Mesothelial cell of epicardium (in vitro differentiated cells): ENCODE measurements at places on chromosomes 7 and 10.

- no peak for DNase-seq
These were observed 30.9 kb downstream of the MAD1L1 start for GRCh38 chr7:2201686-2202360.

- DNase-seq: no peak
These were observed 379.2 kb downstream of the CALN1 start for GRCh38 chr7:72032934-72033333.

GRCh38 chr10:132647424-132647823, 109.8 kb downstream of the INPP5A start:
- DNase-seq: no peak

- DNase-seq: no peak
These were observed 39.2 kb downstream of the AIFM2 start for GRCh38 chr10:70093335-70093944.

DNA sequence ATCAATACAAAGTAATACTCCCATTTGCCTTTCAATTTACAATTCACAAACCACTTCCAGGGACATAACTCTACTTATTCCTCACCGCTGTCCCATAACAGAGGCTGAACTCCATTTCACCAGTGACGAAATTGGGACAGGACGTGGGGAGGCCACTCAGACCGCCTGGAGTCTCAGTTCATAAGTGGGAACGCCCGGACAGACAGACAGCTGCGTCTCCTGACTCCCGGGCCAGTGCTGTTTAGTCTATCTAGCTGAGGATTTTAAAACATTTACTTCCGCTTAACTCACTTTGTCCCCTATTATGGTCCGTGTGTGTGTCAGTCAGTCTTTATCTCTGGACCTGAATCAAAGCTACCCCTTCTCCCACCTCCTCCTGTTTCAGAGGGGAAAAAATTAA, 67.4 kb upstream of the ZNF438 start:
- no peak for DNase-seq

DNA sequence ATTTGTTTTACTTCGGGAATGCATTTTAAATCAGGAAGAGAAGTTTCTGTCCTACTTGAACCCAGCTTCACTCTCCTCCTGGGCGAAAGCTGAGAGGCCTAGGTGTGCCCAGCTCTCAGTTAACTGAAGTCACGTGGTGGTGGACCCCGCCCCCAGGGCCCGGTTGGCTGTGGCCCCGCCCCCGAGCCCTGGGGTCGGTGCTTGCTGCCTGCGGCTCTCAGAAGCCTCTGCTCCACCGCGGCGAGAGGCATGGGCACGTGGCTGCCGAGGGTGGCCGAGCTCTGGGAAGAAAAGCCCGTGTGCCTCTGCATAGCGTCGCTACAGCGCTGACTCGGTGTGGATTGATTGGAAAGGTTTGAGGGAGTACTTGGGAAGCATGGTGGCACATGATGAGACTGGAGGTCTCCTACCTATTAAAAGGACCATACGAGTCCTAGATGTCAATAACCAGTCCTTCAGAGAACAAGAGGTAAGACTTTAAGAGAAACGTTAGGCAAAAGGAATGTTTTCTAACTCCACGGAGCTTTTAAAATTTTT, 34.1 kb downstream of the NET1 start:
- peak; percentile 87 for DNase-seq

DNA sequence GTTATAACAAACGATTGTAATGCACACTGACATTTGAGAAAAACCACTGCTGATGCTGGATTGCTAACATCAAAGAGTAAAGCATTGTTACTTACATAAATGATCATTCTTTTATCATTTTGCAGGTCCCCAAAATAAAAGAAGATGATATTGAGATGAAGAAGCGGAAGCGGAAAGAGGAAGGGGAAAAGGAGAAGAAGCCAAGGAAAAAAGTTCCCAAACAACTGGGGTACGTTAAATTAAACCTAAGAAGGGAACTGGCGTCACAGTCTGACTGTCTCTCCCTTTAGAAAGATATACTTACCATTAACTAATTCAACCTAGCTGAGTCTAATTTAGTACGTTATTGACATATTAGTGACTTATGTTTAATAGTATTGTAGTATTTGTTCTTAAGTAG, 28.1 kb downstream of the UBN2 start:
- no peak for DNase-seq

- DNase-seq: peak; percentile 18
These were observed 21.4 kb upstream of the GPR146 start for GRCh38 chr7:1022801-1023465.

- DNase-seq: no peak
These were observed 50.0 kb downstream of the LYZL2 start for GRCh38 chr10:30579574-30579973.

DNA sequence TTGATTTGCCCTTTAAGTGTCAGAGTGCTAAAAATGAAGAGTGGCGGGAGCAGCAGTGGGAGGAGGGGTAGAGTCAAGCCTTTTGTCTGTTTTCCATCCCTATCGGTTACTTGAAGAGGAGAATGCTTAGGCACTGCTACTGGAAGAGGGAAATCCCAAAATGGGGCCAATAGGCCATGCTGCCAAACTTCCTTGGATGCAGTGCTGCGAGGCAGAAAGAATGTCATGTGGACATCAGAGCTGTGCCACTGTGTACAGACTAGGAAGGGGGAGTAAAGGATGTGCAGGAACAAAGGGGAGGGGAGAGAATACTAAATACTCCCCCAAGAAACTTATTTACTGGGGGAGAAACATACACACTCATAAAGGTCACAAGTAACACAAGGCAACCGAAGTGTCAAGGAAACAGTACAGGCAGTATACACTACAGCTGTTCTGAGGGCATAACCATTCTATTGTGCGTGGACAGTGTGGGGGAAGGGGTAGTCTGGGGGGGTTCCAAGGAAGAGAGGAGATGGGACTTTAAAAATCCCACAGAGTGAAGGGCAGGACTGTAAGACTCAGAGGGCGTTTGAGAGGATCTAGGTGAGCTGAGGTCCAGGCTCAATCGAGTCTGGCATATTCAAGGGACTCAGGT, 228.7 kb upstream of the PLXNA4 start:
- DNase-seq: no peak

- DNase-seq: no peak
These were observed 296.6 kb downstream of the PLXNA4 start for GRCh38 chr7:132279718-132280117.

- DNase-seq: no peak
These were observed 12.4 kb downstream of the GDF2 start for GRCh38 chr10:47334466-47335295.

GRCh38 chr10:109205929-109206585, 717.3 kb downstream of the XPNPEP1 start:
- DNase-seq: no peak

- no peak for DNase-seq
These were observed 44.1 kb downstream of the ZNF33B start for GRCh38 chr10:42594246-42594650.

GRCh38 chr10:101779544-101780186, 3.6 kb downstream of the NPM3 start:
- peak; percentile 79 for DNase-seq

DNA sequence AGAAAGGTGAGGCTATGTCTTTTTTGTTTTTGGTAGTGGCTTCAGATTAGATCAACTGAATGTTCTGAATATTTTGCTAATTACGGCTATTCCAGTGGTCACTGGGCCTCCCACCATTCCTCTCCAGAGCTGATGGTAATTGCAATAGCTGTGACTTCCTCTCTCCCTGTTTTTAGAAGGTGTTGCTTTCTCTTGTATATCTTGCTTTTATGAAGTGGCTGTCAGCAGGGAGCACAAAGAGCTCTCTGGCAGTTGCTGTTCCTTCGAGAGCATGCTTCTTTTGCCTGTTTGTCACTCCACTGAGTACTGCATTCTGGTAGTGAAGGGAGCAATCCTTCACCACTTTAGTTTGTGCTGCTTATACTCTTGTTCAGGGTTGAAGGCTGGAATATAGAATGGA, 133.3 kb downstream of the EXOC4 start:
- DNase-seq: no peak

- peak; percentile 82 for DNase-seq
These were observed 2.8 kb downstream of the FAM53B start for GRCh38 chr10:124741281-124741921.

- DNase-seq: no peak
These were observed 2.1 kb downstream of the NOS3 start for GRCh38 chr7:150992833-150993302.

DNA sequence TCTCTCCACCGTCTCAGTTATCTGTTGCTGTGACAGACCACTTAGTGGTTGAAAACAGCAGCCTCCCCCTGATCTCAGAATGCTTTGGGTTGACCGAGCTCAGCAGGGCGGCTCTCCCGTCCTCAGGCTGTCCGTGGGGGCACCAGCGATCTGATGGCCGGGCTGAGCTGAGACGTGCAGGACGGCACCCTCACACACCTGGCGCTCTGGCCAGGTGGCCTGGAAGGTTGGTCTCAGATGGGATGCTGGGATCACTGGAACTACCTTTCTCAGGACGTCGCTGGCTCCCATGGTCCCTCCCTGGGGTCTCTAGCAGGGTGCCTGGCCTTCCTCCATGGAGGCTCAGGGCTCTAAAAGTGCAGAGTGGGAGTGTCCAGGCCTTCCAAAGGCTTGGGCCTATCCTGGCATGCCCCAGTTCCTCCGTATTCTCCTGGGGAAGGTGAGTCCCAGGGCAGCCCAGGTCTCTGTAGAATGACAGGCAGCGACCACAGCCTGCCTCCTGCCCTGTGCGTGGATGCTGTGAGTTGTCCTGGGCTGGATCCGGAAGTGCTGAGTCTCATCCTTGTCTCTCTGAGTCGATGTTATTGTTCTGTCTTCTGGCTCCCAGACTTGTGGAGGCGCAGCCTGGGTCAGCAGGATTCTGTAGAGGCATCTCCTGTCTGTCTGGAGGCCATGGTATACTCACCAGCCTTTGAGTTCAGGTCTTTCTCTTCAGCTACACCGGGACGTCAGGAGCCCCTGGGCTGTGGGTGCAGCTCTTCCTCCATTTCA, 12.2 kb upstream of the PWWP2B start:
- DNase-seq: peak; percentile 13

DNA sequence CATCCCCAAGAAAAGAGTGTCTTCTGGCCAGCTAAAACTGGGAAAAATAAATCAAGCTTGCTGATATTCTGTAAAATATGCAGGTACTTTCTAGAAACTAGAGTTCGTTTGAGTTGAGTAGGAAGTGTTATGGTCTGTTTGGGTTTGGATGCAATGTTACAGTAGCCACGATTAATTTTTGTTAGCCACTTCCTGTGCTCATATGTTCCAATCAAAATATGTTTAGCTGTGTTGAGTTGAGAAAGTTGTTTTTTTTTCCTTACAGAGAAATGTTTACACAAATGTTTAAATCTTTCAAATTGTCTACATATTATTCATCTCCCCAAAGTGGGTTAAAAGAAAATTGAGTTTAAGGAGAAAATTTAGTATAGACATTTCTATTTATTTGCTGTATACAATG, 11.3 kb upstream of the LAMB1 start:
- DNase-seq: no peak

DNA sequence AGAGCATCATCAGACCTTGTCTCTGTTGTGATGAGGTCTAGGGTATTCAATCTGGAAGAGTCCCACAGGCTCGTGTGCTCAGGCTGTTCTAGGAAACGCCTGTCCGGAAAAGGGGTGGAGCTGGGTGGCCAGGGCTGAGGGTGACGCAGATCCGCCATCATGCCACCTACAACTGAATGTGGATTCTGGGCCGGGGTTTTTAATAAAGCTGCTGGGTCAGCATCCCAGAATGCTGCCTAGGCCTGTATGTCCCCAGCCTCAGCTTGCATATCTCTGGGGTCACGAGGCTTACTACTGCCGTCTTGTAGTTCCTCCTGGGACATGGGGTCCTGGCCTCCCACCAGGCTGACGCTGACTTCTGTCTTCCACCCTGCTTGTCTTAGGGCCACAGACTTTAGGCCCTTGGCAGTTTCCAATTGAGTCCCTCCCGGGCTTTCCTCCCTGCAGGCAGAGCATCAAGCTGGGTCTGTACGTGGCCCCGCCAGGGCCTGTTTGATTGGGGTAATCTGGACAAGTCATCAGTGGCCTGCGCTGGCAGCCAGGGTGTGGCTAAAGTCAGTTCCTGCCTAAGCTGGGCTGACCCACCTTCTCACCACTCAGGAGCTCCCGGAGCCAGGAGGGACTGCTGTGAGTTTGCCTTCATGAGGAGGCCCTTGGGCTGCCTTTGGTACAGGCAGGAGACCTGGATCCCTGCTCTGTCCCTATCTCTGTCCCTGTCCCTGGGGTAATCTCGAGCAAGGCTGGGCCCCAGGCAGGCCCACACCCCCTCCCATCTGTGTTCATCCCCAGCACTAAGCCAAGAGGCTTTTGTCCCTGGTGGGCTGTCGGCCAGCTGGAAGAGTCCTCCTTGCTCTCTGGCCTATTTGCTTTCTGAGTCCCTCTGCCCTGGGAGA, 79.9 kb downstream of the ZMIZ1 start:
- DNase-seq: no peak

GRCh38 chr7:149772956-149773434, 393 bp downstream of the ZNF467 start:
- peak; percentile 62 for DNase-seq

GRCh38 chr10:50740293-50740648, 535 bp downstream of the ASAH2B start:
- DNase-seq: no peak

GRCh38 chr7:74599244-74599643, 58.3 kb upstream of the GTF2I start:
- DNase-seq: no peak

DNA sequence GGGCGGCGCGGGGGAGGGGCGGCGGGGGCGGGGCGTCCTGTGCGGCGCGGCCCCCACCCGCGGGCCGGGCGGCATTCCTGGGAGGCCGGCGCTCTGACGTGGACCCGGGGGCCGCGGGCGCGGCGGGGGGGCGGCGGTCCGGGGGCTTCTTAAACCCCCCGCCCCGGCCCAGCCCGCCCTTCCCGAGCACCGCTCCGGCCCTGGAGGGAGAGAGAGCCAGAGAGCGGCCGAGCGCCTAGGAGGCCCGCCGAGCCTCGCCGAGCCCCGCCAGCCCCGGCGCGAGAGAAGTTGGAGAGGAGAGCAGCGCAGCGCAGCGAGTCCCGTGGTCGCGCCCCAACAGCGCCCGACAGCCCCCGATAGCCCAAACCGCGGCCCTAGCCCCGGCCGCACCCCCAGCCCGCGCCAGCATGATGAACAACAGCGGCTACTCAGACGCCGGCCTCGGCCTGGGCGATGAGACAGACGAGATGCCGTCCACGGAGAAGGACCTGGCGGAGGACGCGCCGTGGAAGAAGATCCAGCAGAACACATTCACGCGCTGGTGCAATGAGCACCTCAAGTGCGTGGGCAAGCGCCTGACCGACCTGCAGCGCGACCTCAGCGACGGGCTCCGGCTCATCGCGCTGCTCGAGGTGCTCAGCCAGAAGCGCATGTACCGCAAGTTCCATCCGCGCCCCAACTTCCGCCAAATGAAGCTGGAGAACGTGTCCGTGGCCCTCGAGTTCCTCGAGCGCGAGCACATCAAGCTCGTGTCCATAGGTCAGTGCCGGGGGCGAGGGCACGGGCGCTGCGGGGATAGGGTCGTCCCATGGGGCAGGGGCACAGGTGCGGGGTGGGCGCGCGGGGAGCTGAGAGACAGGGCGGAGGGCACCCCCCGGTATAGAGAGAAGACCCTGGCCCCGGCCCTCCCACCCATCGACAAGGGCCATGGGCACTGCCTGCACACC, at the start of gene FLNC:
Gene FLNC (plus strand): TSS at position 176 of the 947 bp plus-strand sequence. CDS start 232 bp downstream, at position 408.
- DNase-seq: peak; percentile 66

GRCh38 chr7:101972627-101973026, 155.2 kb downstream of the CUX1 start:
- DNase-seq: no peak

GRCh38 chr10:73850863-73851461, 23.4 kb downstream of the CAMK2G start:
- no peak for DNase-seq
